ENCODE measurements at places on chromosomes 16 and 17.

DNA sequence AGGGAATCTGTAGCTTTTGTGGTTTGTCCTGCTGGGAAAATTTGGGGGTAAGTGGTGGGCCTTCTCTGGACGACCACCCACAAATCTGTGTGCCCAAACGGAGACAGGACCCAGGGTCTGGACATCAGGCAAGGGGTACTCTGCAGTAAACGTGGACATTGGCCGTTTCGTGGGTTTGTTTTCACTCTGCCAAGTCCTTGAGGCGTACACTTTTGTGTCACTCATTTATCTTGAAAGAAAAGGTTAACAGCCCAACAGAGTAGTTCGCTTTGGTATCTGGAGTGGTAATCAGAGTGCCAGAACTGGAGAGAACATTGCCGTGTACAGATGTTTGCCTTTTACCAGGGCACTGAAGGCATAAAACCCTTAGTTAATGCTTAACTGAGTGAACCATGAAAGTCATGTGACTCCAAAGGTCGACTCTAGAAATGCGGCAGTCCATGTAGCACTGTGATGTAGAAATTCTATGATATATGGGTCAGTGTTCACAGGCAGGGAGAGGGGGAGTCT, 15.4 kb downstream of the NAA60 start:
- DNase-seq = no peak

- no peak for DNase-seq
Measured at GRCh38 chr17:76972046-76972641, 103.9 kb downstream of the MGAT5B start.

- DNase-seq = no peak
Measured at GRCh38 chr17:62925267-62925836, 40.7 kb upstream of the TANC2 start.

DNA sequence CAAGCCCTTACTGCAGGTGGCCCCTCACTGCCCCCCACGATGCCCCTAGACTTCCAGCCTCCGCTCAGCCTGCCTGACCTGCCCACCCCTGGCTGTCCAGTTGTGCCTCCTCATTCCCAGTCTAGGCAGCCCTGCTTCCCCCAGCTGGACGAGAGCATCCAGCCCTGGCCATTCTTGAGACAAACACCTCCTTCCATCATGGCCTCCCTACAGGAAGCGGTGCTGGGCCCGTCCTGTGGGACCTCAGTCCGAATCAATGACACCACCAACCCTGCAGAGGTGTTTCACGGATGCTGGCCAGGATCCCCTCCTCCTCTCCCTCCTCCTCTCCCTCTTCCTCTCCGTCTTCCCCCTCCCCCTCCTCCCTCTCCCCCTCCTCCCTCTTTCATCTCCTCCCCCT, 28.3 kb downstream of the CCDC40 start:
- no peak for DNase-seq

- no peak for DNase-seq
Measured at GRCh38 chr17:18071751-18072150, 16.0 kb upstream of the DRG2 start.

- DNase-seq = no peak
Measured at GRCh38 chr16:74034200-74034599, 262.4 kb upstream of the PSMD7 start.
